ENCODE measurements at places on chromosomes 16 and 17.

DNA sequence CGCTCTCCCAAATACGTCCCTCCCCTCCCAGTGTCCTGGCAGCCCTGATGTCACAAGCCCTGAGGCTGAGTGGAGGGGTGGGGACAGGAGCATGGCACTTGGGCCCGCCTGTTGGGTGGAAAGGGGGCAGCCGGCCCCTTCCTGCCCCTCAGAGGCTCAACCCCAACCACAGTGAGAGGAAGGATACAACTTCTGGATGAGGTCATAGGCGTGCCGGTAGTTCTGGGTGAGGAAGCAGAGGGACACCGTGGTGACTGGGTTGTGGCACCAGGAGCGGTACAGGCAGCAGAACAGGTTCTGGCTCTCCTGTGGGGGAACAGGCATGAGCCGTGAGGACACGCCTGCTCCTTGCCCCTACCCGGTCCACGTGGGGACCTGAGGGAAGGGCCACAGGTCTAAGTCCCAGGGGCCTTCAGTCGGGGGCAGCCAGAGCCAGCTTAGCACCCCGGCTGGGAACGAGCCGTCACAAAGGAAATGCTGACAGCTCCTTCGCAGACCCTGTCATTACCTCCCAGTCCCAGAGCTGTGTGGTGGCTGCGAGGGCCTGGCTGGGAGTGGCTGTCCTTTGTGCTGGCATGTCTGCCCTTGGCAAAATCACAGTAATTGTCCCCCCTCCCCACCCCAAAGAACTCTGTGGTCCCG is 11.2 kb upstream of the MTSS2 start:
- no peak for DNase-seq

DNA sequence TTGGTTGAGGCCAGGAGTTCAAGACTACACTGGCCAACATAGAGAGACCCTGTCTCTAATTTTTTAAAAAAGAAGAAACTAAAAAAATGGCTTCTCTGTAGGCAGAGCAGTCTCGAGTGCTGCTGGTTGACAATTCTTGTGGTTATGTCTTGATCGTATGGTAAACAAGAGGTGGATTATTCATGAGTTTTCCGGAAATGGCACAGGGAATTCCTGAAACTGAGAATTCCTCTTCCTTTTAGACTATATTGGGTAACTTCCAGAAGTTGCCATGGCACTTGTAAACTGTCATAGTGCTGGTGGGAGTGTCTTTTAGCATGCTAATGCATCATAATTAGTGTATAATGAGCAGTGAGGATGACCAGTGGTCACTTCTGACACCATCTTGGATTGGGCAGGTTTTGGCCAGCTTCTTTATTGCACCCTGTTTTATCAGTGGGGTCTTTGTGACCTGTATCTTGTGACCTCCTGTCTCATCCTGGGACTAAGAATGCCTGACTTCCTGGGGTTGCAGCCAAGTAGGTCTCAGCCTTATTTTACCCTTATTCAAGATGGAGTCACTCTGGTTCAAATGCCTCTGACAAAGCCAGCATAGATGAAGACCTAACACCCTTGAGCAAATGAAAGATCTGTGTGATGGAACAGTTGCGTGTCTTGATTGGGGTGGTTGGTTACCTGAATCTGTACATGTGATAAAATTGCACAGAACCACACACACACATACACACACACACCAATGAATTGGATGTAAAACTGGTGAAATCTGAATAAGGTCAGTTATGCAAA is 30.2 kb downstream of the BMERB1 start:
- DNase-seq = no peak

- DNase-seq = no peak
Measured at GRCh38 chr16:51569203-51569931, 418.3 kb upstream of the SALL1 start.

GRCh38 chr17:55157165-55157564 is 107.6 kb upstream of the HLF start:
- no peak for DNase-seq

DNA sequence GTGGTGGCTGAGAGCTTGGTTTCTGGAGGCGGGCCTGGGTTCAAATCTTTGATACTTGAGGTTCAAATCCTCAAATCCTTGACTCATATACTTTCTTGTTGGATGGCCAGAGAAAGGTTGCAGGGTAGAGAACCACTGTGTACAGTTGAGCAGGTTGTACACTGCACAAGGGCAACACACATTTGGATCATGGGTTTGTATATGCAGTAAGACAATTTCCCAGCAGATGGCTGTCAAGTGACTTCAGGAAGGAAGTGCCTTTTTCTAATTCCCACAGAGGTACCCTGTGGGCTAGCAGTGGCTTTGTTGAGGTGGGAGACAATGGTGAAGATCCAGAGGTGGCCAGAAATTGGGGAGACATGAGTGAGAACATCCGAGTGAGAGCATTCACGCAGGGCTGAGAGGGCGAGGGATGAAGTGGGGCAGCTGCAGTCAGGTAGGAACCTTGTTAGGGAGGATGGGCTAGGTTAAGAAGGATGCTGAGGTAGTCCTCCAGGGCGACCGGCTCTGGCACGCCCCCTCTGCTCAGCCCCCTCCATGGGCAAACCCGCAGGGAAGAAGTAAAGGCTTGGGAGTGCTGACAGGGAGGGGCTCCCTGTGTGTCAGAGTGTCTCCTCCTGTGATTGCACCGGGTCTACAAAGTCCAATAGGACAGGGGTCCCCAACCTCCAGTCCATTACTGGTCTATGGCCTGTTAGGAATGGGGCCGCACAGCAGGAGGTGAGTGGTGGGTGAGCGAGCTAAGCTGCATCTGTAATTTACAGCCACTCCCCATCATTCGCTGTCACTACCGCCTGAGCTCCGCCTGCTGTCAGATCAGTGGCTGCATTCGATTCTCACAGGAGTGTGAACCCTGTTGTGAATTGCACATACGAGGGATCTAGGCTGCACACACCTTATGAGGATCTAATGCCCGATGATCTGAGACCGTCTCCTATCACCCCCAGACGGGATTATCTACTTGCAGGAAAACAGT is 2.7 kb downstream of the C16orf89 start:
- DNase-seq = no peak

DNA sequence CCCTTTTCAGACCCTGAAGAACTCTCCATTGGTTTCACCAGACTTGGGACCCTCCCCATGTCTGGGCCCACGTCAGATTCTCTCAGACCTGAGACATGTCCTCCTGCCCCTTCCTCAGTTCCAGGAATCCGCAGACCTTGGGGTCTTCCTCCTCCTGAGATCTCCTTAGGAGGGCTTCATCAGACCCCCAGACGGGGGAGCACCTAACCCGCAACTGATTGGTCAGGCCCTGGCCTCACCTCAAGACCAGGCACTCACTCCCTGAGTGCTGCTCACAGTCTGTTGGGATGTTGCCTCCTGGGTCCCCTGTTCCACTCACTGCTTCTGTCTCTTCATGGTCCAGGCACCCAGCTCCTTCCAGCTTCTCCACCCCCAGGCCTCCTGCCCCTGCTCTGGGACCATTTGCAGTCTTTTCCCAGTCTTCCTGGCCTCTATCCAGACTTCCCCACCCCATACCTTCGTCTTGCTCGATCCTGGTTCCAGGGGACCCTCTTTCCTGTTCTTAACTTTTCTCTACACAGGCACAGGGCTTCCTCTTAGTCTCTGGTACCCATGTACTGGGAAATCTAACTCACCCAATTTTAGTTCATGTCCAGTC is 1.2 kb downstream of the GID4 start:
- no peak for DNase-seq

DNA sequence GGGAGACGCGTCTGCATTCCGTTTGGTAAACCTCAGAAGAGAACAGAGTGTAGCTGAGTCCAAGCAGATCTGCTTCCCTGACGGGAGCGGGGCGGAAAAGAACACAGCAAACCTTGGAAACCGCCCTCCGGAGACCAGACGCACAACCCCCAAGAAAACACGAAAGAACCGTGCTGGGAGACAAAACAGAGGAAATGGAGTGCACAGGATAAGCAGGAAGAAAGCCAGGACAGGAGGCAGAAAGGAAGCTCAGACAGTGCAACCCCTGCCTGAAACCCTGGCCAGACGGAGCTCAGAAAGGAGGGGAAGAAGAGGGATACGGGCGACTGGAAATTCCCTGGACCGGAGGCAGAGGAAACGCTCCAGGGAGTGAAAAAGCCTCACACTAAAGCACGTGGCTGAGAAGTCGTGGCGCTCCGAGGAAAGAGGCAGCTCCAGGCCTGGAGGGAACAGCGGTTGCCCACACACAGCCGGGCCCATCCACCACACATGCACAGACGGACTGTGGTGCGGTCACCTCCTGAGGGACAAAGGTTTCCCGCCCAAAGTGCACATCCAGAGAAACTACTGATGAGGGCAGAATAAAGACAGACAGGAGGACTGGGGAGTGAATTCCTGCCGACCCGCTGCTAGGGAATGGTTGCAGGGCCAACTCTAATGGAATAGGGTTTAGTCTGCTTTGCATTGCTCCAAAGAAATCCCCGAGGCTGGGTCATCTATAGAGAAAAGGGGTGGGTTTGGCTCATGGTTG is 10.2 kb downstream of the DPEP1 start:
- no peak for DNase-seq

DNA sequence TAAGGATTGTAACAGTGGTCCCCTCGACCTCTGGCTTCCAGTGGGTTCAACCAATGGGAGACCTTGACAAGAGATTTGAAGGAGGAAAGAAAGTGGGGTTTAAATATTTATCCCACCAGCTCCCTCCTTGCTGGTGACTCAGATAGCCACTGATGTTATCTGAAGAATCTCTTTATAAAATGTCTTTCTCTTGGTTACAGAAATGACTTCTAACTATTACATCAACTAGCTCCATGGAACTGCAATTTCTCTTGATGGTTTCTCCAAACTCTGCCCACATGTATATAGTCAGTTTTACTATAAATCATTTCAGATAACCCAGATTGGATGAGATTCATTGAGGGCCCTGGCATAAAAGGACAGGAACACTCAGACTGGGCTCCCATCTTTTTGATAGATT is 920.2 kb upstream of the SOX9 start:
- DNase-seq = no peak

GRCh38 chr17:67290711-67291291 is 45.8 kb upstream of the HELZ start:
- no peak for DNase-seq

DNA sequence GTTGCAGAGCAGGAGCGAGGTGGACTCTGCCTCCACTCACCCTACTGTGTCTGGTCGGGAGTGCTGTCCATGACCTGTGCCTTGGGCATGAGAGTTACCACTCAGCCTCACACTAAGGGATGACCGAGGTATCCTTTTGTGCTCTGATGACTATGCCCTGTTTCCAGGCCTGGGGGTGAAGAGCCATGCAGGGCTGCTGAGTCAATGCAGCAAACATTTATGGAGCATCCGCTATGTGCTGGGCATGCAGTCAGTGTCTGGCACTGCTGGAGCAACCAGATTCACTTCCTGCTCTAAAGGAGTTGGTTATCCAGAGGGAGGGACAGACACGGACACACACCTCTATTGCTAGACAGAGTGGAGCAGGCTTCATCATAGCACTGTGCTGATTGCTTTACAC is 7.6 kb upstream of the HNF1B start:
- DNase-seq = no peak

DNA sequence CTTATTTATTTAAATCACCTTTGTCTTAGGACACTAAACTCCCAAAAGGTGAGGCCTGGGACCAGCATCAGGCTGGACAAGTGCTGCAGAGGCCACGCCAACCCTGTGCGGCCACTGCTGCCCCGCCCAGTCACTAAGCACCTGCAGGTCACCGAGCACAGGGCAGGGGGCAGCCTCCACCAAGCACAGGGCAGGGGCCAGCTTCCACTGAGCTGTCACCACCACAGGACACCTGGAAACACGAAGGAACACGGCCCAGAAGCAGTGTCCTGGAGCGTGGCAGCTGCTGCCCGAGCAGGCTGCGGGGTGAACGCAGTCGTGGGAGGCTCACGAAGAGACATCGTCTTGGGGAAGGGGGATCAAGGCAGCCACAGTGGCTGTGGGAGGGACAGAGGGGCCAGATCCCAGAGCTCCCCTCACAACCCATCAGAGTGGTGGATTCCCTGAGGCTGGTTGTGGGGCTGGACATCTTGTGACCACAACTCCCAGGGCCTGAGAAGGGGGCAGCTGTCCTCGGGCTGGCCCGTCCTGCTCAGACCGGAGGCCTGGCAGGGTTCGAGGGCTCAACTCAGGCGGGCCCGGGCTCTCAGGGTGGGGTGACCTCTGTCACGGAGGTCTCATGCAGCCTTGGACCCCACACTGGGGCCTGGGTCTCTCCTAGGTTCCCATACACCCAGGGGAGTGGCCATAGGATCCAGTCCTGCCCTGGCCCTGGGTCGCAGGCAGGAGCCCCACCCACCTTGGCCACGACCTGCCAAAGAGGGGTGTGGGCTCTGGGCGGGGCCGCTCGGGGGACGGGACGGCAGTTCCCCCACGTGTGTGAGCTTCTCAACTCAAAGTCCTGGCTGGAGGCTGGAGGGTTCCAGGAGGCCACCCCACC is 18.7 kb downstream of the RAB40B start:
- no peak for DNase-seq

DNA sequence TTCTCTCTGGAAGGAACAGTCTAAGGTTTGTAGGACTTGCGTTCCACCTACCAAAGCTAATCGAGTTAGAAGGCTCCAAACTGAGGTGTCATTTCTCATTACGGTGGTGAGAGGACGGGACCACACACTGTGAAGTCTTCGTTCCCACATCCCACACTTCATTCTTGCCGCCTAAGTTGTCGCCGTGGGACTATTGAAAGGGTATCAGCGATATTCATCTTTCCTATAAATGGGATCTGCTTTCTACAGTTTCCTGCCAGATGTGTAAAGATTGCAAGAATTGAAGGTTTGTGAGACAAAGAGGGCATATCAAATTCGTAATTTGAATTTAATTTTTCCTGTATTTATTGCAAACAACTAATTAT is 608 bp upstream of the TRIM37 start:
- no peak for DNase-seq

GRCh38 chr17:73480740-73481139 is 163.5 kb downstream of the SDK2 start:
- DNase-seq = no peak

GRCh38 chr17:75011401-75012095 is 922 bp upstream of the MRPL58 start:
- DNase-seq = no peak

GRCh38 chr17:560432-560873 is 154.2 kb downstream of the VPS53 start:
- DNase-seq = no peak

GRCh38 chr17:77889135-77889505 is 69.4 kb upstream of the TNRC6C start:
- no peak for DNase-seq

DNA sequence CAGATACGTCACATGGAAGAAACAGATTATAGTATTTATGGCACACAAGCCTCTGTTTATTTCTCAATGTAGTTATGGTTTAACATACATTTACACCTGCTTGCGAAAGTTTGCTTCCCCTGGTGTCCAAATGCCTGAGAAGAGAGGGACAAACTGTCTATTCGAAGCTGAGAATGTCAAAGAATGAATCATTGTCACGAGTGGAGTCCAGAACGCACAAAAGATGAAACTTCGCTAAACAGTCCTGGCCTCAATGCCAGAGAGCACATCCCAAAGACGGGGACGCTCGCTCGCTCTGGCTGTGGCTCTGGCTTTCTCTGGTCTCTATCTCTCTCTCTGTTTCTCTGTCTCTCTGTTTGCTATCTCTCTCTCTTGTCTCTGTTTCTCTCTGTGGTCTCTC is 298.8 kb downstream of the FOXL1 start:
- no peak for DNase-seq

- no peak for DNase-seq
Measured at GRCh38 chr17:4233668-4234258, 30.0 kb downstream of the ANKFY1 start.

- DNase-seq = no peak
Measured at GRCh38 chr16:55035029-55035428, 104.4 kb downstream of the IRX5 start.
